Motor neuron (in vitro differentiated cells): ENCODE measurements at places on chromosomes 1 and 21. TPM values are rescaled to one million over a fixed set of nuclear protein-coding genes. Genes with fewer than 3 reads are reported as not detected.
A peak's percentile ranks its signal among the peaks of the same experiment; 100 is the strongest.

- ATAC-seq, result no peak
Measured at GRCh38 chr1:221794079-221794670, 52.3 kb upstream of the DUSP10 start.

GRCh38 chr1:25550155-25550506 is 6.7 kb downstream of the LDLRAP1 start:
- ATAC-seq, result no peak

- ATAC-seq, result no peak
Measured at GRCh38 chr1:150615346-150616201, 13.8 kb downstream of the ENSA start.

The CELA3A gene
- not detected in 2 replicates for total RNA-seq

The SPATA45 gene
- total RNA-seq, result not detected in 2 replicates

GRCh38 chr1:221562542-221563475 is 179.1 kb downstream of the DUSP10 start:
- ATAC-seq, result no peak

DNA sequence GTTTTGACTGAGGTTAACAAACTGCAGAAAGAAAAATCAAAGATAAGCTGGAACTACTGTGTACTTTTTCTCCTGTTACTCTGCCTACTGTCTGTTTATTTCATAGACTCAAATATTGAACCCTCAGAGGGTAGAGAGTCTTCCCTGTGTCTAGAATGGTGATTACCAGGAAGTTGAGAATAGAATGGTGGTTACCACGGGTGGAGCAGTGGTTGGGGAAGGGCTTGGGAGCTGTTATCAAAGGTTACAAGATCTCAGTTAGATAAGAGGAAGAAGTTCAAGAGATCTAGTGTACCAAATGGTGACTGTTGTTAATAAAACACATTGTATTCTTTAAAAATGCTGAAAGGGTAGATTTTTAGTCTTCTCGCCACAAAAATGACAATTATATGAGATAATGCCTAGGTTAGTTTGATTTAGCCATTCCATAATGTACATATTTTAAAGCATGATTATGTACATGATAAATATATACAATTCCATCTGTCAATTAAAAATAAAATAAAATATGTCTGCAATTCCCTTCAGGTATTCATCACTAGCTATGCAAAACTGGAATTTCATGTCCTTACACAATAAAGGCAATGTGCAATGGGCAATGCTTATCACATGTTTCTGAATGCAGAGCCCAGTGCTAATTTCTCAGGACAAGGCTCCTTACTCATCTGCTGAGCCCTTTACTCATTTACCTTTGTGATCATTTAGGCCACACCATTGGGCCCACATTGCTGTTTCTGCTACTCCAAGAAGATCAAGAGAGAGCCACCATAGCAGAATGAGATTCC is 474.3 kb upstream of the CAMK1G start:
- ATAC-seq, result no peak

The MASP2 gene
- 2.6 and 3.1 TPM in 2 replicates for total RNA-seq

DNA sequence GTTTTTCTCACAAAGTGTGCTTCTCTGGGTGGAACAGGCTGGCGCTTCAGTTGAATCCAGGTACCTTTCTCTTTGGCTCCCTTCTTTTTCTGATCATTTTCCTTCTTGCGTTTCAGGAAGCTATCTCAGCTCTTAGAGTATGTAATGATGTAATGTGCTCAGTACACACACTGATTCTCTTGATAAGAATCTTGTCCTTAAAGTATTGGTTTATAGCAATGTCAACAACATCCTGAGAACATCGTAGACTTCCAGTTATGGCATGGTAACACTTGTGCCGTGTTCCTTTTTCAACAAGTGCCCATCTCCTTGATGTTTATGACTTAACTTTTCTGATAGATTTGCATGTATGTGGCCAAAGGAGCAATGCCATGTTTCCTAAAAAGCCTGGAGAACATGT is 11.7 kb upstream of the ABCD3 start:
- ATAC-seq, result no peak

The AGT gene
- 3.6 and 7.3 TPM in 2 replicates for total RNA-seq

DNA sequence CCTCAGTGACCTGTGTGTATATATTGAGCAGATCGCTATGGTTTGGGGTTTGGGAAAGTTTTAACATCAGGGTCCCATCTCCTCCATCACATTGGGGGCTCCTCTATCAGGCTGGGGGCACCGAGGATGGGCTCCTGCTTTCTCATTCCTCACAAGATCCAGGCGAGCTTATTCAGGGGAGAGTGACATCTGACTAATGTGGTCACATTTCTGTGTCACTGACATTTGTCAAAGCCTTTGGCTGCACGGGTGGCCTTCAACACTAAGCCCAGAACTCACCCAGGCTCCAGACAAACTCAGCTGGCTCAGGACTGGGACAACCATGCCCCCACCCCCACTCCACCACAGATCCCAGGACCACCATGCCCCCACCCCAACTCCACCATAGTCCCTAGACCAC is 103.3 kb upstream of the IFFO2 start:
- no peak for ATAC-seq

The CAMK2N1 gene
- 74.0 and 75.6 TPM in 2 replicates for total RNA-seq

DNA sequence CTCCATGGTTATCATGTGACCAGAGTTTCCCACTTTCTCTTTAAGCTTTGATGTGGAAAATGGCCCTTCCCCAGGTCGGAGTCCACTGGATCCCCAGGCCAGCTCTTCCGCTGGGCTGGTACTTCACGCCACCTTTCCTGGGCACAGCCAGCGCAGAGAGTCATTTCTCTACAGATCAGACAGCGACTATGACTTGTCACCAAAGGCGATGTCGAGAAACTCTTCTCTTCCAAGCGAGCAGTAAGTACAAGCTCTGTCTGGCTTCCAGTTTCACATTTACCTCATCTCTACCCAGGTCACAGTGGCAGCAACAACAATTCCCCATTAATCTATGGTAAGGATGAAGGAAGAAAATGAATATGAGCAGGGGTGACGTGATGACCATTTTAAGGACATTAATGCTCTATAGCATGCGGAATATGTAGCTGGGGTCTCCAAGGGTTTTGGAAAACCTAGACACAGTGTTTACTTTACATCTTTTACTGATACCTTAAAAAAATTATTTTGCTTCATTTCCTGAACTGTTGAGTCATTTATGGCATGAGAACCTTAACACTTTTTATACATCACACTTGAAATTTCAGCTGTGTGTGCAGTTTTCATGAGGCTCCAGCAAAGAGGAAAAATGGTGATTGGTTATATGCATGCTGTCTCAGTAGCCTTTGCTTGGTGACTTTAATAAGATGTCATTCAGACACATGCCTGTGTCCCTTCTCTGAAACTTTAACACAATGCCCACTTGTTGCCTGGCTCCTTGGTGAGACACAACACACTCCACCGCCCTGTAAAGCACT is 286.3 kb upstream of the SGIP1 start:
- ATAC-seq, result no peak

The AGMAT gene
- 1.2 and 1.3 TPM in 2 replicates for total RNA-seq

DNA sequence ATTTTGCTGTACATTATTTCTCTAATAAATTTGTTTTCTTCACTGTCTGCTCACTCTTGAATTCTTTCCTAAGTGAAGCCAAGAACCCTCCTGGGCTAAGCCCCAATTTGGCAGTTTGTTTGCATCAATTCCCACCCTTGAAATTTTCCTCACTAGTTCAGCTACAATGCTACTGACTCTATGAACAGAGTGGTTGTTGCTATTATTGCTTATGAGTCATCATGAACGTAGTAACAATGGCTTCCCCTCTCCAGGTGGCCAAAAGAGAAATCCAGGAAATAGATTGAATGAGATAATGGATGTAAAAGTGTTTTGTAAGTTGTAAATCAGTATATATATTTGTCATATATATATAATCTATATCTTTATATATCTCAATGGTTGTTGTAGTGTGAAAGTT is 193.0 kb downstream of the URB2 start:
- ATAC-seq, result no peak

DNA sequence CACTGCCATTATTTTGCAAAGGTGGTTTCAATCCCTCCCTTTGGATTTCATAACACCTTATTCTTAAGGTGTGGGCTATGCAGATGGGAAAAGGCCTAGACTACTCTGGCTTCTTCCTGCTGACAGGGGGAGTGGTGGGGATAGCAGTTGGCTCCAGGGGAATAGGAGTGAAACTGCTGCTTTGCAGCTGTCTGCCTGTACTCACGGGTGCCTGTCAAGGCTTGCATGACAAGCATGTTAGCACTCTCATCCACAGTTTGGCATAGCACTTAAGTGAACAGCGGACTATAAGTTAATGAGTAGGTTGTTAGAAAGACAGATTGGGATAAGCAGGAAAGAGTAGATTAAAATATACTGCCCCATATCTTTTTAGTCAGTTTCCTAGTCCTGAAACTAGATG is 287.5 kb upstream of the DAB1 start:
- ATAC-seq, result peak; percentile 20

GRCh38 chr1:89994231-89994804 is 592 bp upstream of the ZNF326 start:
- no peak for ATAC-seq

The RNU1-4 gene
- total RNA-seq, result 23,832 and 24,526 TPM in 2 replicates

The PPM1J gene
- total RNA-seq, result 0.19 and 0.42 TPM in 2 replicates

The LAMTOR2 gene
- 85.4 and 91.8 TPM in 2 replicates for total RNA-seq

- no peak for ATAC-seq
Measured at GRCh38 chr1:10113501-10113900, 80.7 kb downstream of the UBE4B start.

DNA sequence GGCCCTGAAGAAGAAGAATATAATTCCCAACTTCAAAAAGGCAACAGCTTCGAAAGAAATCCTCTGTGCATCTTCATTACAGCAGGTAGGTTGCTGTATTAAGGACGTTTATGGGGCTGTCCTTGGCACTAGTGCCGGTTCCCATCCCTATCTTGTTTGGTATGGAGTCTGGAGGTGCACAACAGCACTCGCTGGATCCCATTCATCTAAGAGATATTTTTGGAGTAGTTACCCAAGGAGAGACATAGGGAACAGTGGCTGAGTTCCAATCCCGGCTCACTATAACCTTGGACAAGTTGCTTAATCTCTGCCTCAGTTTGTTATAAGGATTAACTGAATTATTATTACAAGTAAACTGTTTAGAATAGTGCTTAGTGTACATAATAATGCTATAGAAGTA is 106.4 kb downstream of the TRABD2B start:
- no peak for ATAC-seq

DNA sequence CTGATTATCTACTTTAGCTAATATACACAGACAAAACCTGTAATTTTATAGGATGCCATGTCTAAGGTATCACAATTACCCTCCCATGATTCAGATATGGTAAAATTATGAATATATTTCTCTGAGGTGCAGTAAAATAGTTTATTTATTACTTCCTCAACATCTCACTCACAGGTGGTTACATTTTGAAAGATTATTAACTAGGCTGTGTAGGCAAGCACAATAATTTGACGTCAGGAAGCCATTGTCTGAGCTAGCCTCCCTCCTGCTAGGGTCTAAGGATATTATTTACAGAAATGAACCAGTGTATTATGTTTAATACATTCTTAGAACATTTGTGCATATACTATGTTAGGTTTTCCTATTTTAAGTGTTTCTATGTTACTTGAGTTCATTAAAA is 69.9 kb upstream of the ADGRL2 start:
- ATAC-seq, result no peak

GRCh38 chr1:204545881-204546280 is 29.7 kb downstream of the MDM4 start:
- ATAC-seq, result no peak

DNA sequence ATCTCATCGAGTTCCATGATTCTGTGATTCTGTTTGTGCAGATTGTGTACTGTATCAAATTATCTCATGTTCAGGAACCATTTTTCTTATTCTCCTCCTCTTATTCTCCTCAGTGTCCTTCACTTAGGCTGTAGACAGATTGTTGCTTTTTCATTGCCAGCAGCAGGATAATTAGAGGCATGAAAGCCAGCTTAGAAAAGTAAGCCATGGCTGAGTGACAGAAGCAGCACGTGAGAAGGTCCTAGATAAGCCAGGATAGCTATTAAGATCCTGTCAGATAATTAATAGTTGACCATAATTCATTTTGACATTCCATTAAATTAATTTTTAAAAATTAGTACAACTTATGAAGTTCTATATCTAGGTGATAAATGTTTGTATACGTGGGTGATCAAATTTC is 60.8 kb upstream of the PRKACB start:
- ATAC-seq, result peak; percentile 50

DNA sequence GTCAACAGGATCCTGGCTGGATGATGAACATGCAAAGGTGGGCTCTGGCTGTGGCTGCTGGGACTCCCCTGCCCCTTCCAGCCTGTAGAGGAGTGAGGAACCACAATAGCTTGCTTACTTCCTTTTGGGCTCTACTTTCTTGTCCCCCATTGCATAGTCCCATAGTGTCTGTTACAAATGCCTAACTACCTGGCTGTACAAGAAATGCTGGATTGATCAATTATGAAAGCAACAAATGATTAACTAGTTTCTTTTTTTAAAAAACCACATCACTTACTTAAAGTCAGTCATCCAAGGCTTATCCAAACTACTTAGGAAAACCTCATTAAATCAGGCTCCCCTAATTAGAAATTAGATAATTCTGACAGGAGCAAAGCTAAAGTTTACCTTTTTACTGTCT is 514.1 kb upstream of the PKN2 start:
- no peak for ATAC-seq

DNA sequence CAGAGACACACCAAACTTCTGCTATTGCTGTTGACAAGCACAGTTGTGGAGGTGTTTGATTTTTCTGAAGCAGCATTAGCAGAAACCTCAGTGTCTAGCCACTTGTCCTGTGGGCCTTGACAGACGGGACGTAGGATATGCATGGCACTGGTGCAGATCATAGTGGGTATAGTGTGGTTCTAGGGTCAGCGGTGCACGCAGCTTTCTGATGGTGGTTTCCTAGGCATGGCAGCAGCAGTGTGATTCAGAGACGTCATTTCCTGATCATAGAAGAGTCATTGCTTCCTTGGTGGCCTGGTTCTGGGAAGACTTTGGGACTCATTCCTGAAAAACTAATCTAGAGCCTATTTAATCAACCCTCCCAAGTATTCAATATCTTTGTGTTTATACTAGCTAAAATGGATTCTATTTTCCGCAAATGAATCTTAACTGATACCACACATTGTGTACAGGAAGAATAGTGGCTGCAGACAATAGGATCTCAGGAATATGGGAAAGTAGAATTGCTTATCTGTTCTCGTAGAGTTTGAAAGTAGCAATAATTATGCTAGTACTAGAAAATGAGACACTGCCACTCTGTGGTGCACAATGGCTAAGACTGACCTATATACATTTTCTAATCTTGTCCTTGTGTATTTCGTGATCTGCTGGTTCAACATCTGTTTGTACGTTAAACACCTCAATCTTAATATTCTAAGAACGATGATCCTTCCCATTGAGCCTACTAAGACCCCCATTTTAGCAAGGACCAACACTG is 2.8 kb upstream of the USP1 start:
- ATAC-seq, result no peak

The ADGRB2 gene
- 38.7 and 38.9 TPM in 2 replicates for total RNA-seq

GRCh38 chr1:51714374-51715019 is 97.6 kb downstream of the OSBPL9 start:
- no peak for ATAC-seq

GRCh38 chr1:208156741-208157140 is 87.4 kb downstream of the PLXNA2 start:
- no peak for ATAC-seq

- ATAC-seq, result no peak
Measured at GRCh38 chr1:33150522-33150921, 31.3 kb downstream of the TRIM62 start.
